ENCODE measurements at places on chromosomes 2 and 18.

DNA sequence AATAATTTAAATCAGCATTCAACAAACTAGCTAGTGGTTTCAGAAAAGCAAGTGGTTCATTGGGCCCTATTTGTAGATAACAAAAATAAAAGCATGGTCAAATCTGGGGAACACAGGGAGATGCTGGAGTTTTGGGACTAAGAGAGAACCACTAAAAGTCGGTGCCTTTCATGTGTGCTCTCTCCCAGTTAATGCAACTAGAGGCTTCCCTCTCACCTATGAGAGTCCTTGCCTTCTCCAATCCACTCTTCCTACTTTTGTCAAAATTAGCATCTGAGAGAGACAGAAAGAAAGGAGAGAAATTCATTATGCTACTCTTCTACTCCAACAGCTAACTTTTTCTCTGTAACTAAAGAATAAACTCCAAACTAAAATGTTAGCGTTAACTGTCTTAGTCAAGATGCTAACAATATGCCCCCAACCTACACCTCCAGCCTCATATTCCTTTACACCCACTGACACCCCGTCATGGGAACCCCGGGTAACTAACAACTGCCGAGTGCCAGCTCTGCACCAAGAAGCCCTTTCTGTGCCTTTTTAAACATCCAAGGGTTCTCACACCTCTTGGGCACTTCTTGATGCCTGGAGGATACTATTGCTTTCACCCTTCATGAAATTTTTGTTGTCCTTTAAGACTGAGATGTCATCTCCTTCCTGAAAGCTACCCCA is 133.4 kb downstream of the RBMS1 start:
- DNase-seq = no peak

- DNase-seq = no peak
These were observed 37.0 kb upstream of the MTCL1 start for GRCh38 chr18:8668381-8668780.

DNA sequence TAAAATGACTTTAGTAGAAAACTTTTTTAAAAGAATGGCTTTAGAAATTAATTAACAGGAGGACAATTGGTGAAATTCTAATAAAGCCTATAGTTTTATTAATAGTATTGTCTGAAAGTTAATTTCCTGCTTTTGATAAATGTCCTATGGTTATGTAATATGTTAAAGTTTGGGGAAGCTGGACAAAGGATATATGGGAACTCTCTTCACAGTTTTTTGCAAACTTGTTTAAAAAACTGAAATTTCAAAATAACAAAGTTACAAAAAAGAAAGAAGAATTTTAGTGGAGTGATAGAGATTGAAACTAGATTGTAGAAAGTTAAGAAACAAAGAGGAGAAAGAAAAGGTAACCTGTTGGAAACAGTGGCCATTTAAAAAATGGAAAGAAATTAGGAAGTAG is 67.3 kb downstream of the SEMA4F start:
- no peak for DNase-seq

GRCh38 chr2:163373496-163373895 is 362.3 kb downstream of the FIGN start:
- DNase-seq = no peak

- no peak for DNase-seq
These were observed 89.9 kb downstream of the UBE2E3 start for GRCh38 chr2:181070119-181070835.

GRCh38 chr18:44954257-44954656 is 273.6 kb downstream of the SETBP1 start:
- no peak for DNase-seq

DNA sequence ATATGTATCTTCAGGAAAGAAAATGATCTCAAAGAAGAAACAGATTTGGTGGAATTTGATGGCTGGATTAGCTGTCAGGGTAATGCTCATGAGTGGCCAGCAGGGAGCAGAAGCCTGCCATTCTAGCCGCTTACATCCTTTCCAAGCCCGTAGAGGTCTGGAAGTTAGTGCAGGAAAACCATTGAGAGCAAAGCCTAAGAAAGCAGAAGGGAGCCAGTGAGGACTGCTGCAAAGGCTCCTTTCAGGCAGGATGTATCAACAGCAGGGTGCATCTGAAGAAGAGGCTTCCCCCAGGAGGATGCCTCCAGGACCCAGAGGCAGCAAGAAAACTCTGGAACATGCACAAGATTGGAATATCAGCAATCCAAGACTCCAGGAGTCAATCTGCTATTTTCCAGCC is 22.9 kb upstream of the LBH start:
- no peak for DNase-seq

DNA sequence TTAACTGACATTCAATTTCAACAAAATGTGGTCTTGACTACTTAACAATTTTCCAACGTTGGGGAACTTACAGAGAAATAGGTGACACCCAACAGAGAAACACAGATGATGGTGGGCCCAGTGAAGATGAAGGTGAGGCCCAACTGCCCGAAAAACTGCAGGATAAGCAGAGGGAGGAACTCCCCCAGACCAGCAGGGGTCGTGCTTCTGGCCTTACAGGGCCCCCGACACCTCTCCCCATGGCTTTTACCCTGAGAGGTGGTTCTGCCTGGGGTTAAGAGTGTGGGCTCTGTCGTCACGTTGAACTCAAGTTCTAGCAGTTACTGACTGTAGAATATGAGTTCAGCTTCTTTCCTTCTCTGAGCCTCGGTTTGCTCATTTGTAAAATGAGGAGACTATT is 119.5 kb upstream of the SMIM21 start:
- no peak for DNase-seq

DNA sequence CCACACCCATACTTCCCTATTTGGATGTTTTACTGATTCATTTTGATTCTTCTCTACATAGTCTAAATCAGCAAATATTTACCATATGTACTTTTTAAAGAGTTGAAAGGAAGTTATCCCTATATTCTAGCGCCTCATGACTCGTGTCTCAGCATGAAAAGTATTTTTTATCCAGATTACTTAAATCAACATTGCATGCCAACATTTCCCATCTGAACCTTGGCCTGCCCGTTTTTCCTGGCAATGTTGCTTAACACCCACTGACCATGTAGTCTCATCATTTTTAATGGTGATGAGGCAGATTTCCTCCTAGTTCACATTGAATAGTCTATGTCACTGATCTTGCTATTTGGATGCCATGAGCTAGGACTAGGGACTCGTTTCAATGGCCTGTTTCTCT is 13.2 kb upstream of the SCYGR5 start:
- DNase-seq = no peak

GRCh38 chr2:62908145-62908544 is 142.5 kb upstream of the OTX1 start:
- DNase-seq = no peak

- no peak for DNase-seq
These were observed 233.7 kb downstream of the EN1 start for GRCh38 chr2:118613737-118614136.

DNA sequence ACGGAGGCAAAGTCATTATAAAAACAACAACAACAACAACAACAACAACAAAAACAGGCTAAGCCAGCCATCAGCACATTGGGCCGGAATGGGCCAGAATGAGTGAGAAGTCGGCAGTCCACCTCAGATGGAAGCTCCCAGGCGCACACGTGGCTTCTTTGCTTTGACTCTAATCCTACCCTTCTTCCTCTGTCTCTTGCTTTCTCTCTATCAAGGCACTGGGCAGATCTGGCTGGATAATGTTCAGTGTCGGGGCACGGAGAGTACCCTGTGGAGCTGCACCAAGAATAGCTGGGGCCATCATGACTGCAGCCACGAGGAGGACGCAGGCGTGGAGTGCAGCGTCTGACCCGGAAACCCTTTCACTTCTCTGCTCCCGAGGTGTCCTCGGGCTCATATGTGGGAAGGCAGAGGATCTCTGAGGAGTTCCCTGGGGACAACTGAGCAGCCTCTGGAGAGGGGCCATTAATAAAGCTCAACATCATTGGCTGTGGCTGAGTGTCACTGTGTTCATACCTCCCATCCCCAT is 52.2 kb downstream of the MARCO start:
- DNase-seq = no peak

DNA sequence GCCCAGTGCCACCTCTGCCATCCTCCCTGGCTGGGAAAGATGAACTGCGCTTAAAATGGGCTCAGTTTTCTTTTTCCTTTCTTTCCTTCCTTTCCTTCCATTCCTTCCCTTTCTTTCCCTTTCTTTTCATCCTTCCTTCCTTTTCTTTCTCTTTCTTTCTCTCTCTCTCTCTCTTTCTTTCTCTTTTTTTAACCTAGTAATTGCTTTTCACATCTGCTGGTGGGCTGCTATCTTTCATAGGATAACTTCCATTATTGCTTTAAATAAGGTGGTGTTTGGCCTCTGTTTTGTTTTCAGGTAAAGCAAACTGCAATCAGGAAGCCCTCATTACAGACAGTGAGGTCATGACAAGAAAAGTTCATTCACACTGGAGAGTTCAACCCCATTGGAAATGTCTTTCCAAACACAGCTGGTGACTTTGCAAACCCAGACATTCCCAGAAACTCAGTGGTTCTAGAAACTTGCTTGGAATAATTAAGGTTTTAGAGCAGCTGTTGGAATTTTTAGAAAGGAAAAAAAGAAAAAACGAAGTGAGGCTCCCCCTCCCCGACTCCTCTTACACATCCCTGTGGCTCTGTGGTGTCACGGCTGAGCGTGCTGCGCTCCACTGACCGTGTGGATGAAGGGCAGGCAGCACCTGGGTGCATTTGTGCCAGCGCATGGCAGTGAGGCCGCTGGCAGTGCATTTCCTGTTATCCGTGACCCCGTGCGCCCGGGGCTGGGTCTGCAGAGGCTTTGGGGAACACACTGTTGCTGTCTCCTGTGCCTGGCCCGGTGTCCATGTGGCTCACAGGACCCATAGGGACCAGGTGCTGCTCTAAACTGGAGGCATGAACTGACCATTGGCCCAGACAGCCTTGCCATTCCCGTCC is 76.9 kb downstream of the MBP start:
- DNase-seq = no peak

- DNase-seq = peak; percentile 93
These were observed at the start of gene MRPS5 for GRCh38 chr2:95121407-95122196. Gene MRPS5, minus strand, starts transcription at chr2:95121808. Its CDS starts 17 bp downstream, at chr2:95121791.

DNA sequence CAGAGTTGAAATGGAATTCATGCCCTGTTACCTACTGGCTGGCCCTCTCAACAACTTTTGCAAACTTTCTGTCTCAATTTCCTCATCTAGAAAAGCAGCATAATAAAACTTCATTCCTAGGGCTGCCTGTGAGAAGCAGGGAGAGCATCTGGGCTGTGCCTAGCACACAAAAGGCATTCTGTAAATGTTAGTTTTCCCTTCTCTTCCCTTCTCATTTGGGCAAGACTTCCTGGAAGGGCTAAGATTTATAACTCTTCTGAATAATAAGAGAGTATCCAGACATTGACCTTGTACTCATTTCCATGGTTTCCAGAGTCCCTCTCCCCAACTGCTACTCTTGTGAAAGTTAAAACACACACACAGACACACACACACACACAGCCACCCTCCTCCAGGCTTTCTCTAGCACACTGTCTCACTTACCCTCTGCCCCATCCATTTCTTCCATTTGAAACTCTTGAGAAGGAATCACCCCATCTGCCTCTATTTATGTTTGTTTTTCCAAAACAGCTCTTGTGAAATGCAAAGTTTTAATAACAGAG is 302.1 kb downstream of the SMAD2 start:
- no peak for DNase-seq

GRCh38 chr2:16855183-16855582 is 189.5 kb upstream of the CYRIA start:
- no peak for DNase-seq

GRCh38 chr2:48567671-48568070 is 37.7 kb downstream of the STON1 start:
- no peak for DNase-seq

GRCh38 chr2:203164311-203164935 is 74.4 kb upstream of the CYP20A1 start:
- no peak for DNase-seq

DNA sequence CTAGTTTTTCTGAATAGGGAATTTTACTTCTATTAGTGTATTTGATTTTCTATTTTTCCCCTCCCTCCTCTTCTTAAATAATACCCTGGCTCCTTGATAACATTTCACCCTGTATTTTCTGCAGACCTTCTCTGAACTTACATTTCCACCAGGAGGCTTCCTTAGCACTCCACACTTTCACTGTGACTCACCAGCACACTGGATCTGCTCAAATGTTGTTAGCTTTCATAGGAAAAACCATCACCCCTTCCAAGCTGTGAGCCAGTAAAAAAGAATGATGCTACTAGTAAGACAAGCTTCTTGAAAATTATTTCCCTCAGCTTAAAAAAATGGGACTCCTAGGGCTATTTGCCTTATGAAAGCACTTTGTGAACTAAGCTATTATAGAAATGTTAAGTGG is 16.1 kb downstream of the SUPT7L start:
- no peak for DNase-seq

DNA sequence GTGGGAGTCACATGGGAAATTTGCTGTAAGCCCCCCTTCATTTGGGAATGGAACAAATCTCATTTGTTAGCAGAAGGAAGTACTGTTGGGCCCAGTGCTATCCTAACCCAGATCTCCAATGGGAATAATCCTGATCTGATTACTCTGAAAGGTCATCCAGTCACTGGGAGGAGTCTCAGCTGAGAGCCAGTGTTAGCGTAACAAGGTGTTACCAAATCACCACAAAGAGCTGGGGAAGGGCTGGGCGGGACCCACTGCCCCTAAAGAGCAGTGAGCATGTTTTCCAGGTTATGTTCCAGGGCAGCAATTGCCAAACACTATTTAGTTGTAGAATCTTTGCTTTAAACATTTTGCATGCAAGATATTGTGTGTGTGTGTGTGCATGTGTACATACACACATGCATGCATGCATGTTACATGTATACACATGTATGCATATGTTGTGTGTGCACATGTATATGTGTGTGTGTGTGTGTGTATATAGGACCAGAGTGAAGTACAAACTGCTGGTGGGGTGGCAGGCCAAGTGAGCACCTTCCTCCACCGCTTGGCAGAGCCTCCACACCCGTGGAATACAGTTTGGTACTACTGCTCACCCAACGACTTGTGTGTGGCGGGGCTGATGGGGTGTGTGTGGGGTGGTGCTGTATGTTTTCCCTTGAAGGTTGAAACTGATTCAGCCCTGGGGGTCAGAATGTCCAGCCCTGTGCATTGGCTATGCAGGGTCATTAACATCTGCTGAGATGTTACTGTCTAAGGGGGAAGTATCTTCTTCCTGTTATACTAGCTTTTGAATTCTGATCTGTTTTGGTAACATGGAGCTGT is 15.2 kb downstream of the INPP5D start:
- no peak for DNase-seq

DNA sequence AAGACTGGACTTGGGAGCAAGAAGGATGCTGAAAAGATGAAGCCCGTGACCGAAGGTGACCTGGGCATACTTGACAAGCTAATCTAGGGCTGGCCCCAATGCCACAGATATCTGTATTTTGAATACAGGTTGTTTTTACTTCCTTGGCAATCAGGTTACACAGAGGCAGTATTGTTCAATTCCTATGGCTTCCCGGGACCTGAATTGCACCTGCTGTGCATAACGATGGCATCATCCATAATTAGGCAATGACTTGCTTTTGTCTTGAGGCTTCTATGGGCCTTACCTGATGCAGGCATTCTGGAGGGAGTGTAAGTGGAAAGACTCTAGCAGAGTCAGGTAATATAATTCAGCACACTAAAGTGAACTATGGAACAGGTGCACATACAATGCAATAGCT is 60.6 kb upstream of the CUL3 start:
- no peak for DNase-seq

GRCh38 chr2:204061241-204061640 is 124.7 kb downstream of the ICOS start:
- no peak for DNase-seq

All from stimulated activated CD4-positive, alpha-beta T cell treated with anti-CD3 and anti-CD28 coated beads, Interleukin-12 subunit alpha, Interleukin-12 subunit beta, amount 100 ng/mL, for 4 hours (primary cell).